ENCODE measurements at places on chromosomes 2 and 18. TPM values are rescaled to one million over a fixed set of nuclear protein-coding genes. Genes with fewer than 3 reads are reported as not detected.

Gene MEP1B
- total RNA-seq = not detected

DNA sequence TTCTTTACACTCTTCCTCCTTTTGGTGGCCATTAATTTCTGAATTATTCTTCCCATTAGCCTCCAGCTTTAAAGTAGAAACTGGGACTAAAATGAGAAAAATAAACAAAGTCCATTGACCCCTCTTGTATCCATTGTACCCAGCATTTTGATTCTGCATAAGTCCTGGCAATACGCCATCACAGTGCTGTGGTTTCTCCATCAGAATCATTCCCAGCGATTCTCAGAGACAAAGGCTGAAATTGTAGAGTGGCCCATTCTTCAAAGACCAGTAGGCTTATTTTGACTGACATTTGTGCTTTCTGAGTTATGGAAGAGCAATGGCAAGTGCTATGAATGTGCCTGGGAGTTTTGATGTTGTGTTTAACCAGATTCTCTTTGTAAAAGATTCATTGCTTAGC is 199.3 kb upstream of the GALNT5 start:
- no peak for DNase-seq

- no peak for DNase-seq
These were observed 54.3 kb downstream of the RAB10 start for GRCh38 chr2:26088038-26088643.

GRCh38 chr2:30504731-30505130 is 57.7 kb downstream of the LCLAT1 start:
- DNase-seq = no peak

Measured in heart left ventricle (tissue), 16 donors.